ENCODE measurements at places on chromosomes 11 and 22.

- DNase-seq = no peak
Observed at GRCh38 chr22:29434288-29434687, 4.1 kb upstream of the RFPL1 start.

DNA sequence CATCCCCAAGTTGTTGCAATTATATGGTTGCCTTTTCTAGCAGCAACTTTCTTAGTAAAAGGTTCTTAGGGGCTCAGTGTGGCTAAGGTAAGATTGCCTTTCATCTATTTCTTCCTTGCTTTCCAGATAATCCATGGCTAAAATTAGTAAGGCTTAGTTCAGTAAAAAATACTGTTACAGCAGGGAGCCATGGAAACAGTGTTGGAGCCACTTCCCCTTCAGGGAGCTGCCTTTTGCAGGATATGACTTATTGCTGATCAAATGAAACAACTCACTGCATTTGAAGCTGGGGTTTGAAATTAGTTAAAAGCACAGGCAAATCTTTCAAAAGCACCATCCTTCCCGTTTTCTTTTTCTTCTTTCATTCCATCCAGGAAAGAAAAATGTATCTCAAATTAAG is 184.3 kb downstream of the C11orf87 start:
- DNase-seq = no peak

DNA sequence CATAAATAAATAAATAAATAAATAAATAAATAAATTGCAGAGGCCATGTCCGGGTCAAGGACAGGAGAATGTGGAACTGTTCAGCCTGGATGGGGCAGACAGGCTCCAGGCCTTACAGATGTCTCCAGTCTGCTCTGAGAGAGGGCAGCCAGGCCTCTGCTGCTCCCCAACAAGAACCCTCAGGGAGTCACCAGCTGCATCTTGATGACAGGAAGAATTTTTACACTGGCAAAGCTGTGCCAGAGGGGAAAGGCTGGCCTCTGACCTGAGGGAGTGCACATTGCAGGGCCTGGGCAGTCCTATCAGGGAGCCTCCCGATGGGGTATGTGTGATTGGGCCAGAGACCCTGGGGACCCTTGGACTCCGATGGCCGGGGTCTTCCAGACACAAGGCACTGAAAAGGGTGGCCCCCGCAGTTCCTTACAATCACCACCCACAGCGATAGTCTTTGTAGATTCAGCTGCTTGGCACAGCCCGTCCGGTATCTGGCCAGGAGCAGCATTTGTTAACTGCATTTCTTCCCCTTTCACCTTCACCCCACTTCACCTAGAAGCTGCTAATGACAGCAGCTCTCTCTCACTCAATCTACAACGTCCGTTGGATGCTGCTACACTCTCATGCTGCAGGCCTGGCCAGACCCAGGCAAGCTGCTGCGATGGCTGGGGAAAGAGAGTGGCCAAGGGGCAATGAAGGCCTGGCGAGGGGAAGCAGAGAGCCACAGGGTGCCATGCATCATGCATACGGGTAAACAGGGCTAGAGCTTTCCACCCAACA is 8.1 kb downstream of the MOGAT2 start:
- DNase-seq = no peak

DNA sequence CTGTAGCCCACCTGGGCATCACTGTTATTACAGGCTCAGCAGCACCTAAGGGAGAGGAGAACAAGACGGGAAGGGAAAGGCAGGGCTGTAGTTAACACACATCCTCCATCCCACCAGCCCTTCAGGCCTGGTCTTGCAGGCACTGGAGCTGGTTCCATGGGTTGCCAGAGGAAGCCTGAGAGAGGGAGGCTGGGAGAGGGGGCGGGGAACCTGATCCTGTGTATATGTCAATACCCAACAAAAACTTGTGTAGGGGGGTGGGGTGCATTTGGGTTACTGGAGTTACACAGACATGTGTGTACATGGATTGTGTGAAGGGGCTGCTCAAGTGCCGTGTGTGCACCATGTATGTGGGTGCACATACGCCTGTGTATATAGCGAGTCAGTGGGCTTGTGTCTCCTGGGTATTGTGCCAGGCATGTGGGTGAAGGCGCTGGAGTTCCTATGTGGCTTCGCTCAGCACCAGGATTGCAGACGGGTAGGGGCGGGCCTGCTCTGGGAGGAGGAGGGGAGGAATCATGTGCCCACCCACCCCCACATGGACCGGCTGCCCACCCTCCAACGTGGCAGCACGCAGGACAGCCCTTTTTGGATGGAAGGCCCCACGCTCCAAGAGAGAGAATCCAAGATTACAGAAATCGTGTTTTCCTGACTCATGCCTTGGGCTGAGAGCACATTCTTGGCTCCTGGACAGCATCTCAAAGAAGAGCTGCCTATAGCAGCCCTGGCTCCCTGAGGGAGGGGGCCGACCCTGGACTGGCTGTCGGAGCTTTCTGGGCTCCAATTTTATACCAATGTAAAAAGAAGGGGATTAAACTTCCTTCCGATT is 4.2 kb upstream of the SERPINH1 start:
- no peak for DNase-seq

DNA sequence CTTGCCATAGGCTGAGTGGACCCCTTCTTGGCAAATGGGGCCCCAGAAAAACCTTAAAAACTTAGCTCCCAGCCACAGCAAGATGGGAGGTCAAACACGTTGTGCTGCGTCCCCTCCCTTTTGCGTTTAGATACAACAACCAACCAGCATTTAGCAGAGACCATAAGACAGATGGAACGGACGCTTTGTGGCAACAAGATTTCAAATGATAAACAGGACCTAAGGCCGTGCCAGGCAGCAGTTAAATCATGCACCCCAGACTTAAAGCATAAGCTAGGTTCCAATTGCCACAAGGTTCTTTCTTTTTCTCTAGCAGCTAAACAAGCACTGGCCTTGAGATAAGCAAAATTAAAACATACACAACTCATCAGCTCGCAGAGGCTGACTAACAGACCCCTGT is 39.4 kb upstream of the NTM start:
- DNase-seq = no peak

GRCh38 chr11:116314006-116314405 is 458.8 kb downstream of the BUD13 start:
- DNase-seq = no peak

DNA sequence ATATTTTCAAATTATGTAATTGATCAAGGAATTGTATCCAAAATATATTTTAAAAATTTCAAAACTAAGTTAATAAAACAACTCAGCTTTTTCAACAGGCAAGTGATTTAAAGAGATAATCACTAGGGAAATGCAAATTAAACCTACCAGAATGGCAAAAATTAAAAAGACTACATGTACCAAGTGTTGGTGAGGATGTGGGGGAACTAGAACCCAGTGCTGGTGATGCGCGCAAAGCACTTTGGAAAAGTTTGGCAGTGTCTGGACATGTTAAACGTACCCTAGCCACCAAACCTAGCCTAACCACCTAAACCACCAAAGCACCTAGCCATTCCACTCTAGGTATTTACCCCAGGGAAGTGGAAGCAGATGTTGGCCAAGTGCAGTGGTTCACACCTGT is 22.9 kb downstream of the PACSIN2 start:
- DNase-seq = no peak

DNA sequence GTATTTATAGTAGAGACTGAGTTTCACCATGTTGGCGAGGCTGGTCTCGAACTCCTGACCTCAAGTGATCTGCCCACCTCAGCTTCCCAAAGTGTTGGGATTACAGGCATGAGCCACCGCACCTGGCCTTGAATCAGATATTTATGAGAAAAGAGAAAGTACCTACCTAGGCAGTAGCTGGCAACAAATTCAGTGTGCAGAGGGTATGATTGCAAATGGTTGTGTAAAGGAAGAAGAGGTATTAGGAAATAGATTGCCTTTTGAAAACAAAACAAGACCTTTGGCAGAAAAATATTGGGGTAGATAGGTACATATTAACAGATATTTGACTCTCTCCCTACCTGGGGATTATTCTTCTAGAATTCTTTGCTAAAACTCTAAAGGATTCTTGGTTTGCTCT is 38.5 kb upstream of the LIN7C start:
- DNase-seq = no peak

DNA sequence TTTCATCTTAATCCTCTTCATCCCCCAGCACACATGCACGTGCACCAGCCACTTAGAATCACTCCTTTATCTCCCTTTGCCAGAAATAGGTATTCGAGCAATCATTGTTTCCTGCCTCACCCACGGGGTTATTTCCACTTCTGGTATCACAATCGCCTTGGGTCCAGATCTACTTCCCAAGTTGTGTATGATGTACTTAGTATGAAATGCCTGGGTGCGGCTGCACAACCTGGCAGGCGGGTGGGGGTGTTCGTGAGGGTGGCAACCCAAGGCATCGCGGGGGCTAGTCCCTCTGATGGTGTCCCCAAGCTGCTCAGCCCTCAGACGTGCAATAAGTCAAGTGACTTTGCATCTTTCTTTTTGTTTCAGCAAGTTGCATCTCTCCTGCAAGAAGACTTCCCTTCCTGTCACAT is 475.6 kb downstream of the MIAT start:
- DNase-seq = no peak

DNA sequence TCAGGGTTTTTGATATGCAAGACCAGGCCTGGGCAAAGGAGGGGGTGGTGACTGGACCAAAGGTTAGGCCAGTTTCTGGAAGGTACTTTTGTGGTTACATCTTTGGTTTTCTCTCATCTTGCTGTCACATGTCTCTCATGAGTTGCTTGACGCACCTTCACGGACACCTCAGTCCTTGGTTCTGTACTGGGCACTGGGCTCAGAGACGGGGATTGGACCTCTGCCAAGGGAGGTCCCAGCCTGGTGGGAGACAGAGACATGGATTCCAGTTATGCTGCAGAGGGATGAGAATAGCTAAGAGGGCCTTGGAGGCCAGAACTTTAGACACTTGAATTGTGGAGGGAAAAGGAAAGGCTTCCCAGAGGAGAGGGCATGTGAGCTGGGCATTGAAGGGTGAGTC is 1.7 kb downstream of the USP35 start:
- DNase-seq = no peak

DNA sequence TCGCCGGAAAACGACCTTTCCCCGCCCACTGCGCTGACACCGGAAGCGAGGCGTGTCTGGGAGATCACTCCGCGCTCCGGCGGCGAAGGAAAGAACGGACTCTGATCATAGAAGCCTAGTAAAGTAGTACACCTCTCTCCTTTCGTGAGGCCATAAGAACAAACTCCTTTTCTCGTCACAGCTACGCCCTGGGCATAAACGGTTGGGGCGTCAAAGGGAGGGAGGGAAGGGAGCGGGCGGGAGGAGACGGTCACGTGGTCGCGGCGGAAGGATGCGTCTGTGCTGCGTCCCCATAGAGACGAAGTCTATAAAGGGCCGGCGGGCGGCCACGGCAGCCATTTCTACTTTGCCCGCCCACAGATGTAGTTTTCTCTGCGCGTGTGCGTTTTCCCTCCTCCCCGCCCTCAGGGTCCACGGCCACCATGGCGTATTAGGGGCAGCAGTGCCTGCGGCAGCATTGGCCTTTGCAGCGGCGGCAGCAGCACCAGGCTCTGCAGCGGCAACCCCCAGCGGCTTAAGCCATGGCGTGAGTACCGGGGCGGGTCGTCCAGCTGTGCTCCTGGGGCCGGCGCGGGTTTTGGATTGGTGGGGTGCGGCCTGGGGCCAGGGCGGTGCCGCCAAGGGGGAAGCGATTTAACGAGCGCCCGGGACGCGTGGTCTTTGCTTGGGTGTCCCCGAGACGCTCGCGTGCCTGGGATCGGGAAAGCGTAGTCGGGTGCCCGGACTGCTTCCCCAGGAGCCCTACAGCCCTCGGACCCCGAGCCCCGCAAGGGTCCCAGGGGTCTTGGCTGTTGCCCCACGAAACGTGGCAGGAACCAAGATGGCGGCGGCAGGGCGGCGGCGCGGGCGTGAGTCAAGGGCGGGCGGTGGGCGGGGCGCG is at the start of gene ATF4:
ATF4 (plus strand) TSS at position 337 of the 880 bp plus-strand sequence. CDS start 884 bp downstream, outside the sequence.
- peak; percentile 82 for DNase-seq

- DNase-seq = no peak
Observed at GRCh38 chr11:126219547-126219946, 8.0 kb downstream of the FAM118B start.

GRCh38 chr22:31199187-31199586 is 12.9 kb upstream of the LIMK2 start:
- no peak for DNase-seq

DNA sequence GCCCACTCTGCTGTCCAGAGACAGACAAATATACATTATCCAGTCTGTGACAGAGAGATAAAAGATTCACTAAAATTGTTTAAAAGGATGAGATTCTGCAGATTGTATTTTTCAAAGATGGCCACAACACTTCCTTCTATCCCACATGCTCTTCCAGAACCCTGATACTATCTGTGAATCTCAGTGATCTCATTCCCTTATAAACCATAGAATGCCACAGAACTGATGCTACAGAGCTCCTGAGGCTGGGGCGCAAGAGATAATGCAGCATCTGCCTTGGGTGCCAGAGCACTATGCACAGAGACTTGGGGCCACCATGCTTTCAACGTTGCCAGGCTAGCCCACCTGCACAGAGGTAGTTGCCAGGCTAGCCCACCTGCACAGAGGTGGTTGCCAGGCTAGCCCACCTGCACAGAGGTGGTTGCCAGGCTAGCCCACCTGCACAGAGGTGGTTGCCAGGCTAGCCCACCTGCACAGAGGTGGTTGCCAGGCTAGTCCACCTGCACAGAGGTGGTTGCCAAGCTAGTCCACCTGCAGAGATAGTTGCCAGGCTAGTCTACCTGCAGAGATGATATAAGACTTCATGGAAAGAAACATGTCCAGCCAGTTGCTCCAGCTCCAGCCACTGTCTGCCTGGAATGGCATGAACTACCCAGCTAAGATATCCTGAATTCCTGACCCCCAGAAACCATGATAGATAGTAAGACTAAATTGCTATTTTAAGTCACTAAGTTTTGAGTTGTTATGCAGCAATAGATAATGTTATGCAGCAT is 17.6 kb upstream of the SEPTIN5 start:
- no peak for DNase-seq

GRCh38 chr11:43360361-43361032 is 1.8 kb downstream of the TTC17 start:
- DNase-seq = no peak

GRCh38 chr11:32584921-32585320 is 1.3 kb downstream of the EIF3M start:
- no peak for DNase-seq

- no peak for DNase-seq
Observed at GRCh38 chr11:41451011-41451410, 8.4 kb downstream of the LRRC4C start.
